GM04503 (cell line): ENCODE measurements at places on chromosomes 7 and 10.

GRCh38 chr7:77205706-77206105 lies 6.1 kb upstream of the FGL2 start:
- DNase-seq = peak; percentile 22

DNA sequence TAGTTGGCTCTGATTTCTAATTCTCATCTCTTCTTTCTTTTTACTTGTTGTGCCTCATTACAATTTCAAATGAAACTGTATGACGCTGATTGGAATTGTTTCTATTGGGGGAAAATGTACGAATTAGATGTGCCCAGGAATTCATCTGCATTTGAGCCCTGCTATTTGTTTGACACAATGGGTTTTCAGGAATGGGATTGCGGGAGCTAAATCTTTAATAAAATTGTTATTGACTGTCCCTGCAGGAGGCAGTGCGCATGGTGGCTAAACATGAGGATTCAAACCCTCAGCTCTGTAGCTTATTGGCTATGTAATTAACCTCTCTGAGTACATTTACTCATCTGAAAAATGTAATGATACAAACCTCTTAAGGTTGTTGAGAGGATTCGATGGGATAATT lies 181.6 kb downstream of the NXPH1 start:
- no peak for DNase-seq

GRCh38 chr7:36895192-36895591 lies 170.9 kb upstream of the AOAH start:
- no peak for DNase-seq

GRCh38 chr10:123993534-123994416 lies 99.6 kb downstream of the CHST15 start:
- no peak for DNase-seq

DNA sequence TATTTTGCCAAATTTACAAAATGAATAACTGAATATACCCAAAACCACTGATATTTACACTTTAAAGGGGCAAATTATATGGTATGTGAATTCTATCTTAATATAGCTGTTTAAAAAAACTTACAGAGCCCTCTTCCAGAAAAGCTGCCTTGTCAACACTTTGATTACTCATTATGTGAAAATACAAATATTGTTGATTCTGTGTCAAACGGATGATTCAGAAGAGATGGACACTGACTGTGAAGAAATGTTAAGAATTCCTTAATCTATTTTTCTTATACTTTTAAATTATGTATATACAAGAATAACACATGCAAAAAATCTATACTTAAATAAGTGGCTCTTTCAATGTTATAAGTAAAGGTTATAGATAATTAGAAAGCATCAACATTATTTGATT lies 41.5 kb downstream of the SMURF1 start:
- DNase-seq = no peak

DNA sequence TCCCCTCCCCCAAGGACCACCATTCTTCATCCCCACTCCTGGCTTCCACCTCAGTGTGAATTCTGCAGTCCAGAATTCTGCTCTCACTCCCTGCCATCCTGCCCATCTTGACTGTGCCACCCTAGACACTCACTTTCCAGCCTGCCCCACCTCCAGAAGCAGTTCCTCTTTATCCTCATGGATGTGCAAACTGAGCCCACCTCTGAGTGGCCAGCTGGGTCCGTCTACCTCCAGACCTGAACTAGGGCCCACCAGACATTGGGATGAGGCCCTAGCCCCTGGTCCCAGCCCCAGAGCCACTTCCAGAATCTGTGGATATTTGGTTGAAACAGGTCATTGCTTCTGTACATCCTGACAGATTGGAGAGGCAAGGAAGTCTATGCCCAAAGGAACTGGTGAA lies 58.5 kb downstream of the GRID1 start:
- no peak for DNase-seq

DNA sequence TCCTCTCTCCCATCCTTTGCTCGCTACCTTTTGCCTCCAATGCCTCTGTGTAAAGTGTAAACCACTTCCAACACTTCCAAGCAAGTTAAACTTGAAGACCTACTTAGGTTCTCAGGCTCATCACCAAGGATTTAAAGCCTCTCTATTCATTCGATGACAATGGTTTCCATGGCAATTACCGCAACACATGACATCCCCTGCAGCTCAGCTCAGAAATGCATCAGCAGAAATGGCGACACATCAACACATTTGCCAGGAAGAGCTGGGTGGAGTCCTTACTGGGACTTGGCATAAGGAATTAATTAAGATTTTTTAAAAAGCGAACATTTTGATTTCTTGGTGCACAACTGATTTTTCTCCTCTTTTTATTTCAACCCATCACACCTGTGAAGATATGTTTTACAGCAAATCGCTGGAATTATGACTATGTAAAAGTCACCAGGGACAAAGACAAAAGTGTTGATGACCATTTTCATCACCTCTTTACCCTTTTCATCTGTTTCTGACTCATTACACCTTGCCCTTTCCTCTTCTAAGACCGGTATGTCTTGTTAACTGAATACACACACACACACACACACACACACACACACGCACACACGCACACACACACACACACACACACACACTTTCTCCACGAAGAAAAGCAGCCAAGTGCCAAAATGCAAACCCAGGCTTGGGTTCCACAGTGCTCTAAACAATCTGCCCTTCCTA lies 453.4 kb upstream of the CELF2 start:
- DNase-seq = peak; percentile 0

GRCh38 chr7:114466917-114467316 lies 52.3 kb downstream of the FOXP2 start:
- no peak for DNase-seq

- DNase-seq = no peak
Observed at GRCh38 chr10:112279433-112279832, 3.8 kb upstream of the TECTB start.

DNA sequence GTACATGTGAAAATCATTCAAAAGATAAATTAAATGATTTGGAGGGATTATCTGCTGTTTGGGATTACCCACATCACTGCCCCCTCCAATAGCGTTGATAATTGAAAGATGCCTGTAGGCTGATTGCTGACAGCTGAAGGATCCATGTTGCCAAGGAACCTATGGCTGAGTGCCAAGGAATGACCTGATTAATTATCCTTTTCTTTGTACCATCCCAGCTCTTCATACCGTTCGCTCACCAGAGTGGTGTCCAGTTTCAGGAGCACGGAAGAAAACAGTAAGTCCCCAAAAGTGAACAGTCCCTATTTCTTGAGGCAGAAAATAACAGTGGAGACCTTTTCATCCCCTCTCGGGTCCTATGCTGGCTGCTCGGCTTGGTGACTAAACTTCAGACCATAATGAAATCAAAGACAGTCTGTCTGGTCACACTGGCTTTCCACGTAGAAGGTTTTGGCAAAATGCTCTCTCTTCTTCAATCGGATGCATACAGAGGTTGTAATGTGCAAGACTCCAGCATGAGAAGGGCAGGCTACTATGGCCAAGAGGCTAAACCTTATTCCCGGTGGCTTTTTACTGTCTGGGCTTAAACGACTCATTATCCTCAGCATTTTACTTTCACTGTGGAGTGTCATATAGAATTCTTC lies 108.8 kb downstream of the SPAG6 start:
- DNase-seq = no peak

DNA sequence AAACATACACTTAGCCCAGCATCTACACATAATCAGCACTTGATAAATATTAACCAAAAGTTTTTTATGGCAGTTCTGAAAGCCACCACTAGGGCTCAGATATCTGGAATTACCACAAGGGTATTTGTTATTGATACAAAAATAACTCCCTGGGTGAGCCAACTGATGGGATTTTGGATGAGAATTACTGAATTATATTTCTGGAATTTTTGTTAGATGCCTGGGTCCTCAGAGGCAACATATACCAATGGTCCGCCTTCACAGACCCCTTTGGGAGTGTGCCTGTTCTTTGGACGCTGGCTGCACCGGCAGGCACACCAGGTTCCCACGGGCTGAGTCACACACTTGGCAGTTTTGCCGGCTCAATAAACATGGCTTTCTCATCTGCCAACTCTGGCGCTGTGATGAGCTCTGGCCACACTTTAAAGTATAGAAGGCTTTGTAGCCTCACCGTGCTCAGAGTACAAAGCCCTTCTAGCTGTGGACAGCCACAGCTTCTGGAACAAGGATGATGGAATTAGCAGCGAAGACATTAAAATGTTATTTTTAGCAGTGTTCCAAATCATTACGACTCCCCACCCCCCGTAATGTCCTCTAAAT lies 24.5 kb upstream of the EEPD1 start:
- peak; percentile 71 for DNase-seq

GRCh38 chr7:135270577-135271254 lies 37.1 kb downstream of the STRA8 start:
- no peak for DNase-seq

- DNase-seq = no peak
Observed at GRCh38 chr7:43130347-43130746, 17.9 kb downstream of the HECW1 start.

GRCh38 chr7:64965594-64965993 lies 25.2 kb downstream of the ZNF117 start:
- no peak for DNase-seq

- no peak for DNase-seq
Observed at GRCh38 chr10:120736377-120736776, 114.8 kb upstream of the WDR11 start.

- peak; percentile 38 for DNase-seq
Observed at GRCh38 chr10:22693371-22693784, 21.0 kb downstream of the PIP4K2A start.

DNA sequence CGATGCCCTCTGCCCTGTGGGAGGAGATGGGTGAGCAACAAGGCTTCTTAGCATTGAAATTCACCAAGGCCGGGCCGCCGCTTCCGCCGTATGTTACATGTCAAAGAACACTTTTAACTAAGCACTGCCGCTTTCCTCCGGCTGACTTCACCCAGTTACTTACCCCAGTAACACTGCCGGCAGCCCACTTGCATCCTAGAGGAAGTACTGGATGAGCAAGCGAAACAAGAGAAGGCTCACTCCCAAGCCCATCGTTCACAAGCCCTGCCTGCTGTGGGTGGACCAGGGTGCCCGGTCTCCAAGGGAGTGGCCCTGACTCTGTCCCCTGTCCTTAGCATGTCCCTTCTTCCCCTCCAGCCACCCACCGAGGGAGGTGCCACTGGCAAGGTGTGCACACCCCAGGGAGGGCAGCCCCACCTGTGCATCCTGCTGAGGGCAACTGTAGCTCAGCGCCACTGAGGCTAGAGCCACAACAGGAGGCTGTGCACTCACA lies 73.1 kb upstream of the EBF3 start:
- no peak for DNase-seq

DNA sequence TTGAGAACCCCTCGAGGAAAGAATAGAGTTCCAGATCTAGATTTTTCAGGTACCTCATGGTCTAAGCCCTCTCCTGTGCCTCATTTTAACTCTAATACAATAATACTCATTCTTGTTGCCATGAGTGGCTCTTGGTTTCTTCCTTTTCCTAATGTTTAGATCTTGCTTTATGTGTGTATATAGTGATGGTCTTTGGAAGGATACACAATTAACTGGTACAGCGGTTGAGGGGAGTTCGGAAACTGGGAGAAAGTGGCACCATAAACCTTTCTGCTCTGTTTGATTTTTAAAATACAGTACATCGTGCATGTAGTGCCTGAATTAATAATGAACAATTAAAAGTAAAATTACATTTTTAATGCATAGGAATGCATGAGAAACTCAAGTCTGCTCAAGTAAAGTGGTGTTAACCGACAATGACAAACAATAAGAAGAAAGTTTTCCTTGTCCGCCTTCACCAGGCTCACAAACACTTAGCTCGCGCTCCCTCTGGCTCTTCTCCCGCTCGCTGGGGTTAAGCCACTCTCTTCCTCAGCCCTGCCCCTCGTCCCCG lies 386 bp upstream of the EIF4EBP2 start:
- DNase-seq = no peak

GRCh38 chr10:60348982-60349381 lies 40.7 kb downstream of the ANK3 start:
- DNase-seq = no peak

DNA sequence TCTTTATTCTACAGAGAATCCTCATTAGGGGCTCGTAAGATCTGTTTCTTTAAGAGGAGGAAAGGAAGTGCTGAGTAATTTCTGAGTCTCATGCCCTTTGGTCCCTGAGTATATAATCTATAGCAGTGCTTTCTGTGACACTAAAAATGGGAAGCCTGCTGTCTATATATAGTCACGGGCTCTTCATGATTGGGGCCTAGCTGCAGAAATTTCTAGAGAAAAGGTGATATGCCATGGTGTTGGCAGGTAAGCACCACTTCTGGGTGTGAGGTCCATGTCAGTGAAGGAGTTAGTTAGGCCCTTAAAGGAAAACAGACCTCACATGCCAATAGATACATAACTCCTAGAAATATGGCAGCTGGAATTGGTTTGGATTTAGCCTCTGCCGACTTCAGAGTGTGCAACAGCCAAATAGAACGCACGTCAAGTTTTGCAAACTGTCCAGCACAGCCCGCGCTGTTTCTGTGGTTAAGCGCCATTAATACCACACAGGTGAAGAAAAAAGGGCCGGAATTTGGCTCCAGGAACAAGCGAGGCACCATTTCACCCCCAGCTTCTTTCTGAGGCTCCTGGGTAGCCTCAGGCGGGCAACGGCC lies 123.2 kb downstream of the TACC2 start:
- DNase-seq = no peak

DNA sequence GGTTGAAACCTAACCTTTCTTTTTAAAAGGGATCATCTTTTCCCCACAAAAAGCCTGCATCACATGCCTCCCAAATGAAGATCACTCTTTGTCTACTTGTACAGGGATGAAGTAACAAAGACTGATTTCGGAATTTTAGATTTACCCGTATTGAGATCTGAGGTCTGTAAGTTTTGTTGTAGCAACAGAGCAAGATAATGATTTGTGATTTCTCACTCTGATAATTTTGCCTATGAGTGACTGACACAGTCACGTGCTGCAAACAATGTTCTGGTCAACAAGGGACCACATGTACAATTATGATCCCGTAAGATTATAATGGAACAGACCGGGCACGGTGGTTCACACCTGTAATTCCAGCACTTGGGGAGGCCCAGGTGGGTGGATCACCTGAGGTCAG lies 31.3 kb downstream of the ARL5B start:
- no peak for DNase-seq

DNA sequence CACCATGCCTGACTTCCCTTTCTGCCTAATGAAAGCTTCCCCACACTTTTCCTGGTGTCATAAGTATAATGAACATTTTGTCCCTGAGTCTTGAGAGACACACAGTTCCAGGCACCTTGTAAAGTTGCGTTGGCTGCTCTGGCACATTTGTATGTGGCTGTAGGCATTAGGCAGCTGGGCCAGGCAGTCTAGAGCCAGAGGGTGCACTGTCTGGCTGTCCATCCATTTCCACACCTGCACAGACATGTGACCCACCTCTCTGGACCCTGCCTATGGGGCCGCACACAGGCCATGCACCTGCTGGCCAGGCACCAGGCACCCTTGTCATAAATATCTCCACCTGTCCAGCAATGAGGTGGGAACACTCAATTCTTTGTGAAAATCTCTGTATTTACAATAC lies 54.7 kb upstream of the ANTXRL start:
- DNase-seq = no peak
